ENCODE measurements at places on chromosomes 6 and 20. TPM values are rescaled to one million over a fixed set of nuclear protein-coding genes. Genes with fewer than 3 reads are reported as not detected.
A peak's percentile ranks its signal among the peaks of the same experiment; 100 is the strongest.

GRCh38 chr6:128168244-128168643 lies 267.4 kb upstream of the THEMIS start:
- peak; percentile 5 for DNase-seq

DNA sequence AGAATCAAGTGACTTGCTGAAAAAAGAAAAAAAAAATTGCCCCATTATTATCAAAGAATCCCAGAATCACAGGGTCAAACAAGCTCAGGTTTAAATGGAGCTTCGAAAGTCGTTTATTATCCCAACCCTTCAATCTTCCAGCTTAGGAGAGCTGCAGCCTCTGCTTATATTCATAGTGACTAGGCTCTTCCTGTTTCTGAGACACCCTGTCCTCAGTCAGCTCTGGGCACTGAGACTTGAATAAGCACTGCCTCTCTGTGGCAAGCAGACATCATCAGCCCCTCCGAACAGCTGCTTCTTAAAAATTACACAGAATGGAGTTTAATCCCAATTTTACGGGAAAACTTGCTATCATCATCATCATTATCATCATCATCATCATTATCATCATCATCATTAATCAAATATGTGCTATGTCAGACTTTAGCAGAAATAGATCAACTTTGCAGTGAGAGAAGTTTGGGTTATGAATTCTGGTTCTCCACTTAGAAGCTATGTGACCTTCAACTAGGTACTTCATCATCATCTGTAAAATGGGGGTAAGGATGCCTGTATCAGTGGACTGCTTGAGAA lies 614.0 kb upstream of the SYNCRIP start:
- DNase-seq, result no peak

DNA sequence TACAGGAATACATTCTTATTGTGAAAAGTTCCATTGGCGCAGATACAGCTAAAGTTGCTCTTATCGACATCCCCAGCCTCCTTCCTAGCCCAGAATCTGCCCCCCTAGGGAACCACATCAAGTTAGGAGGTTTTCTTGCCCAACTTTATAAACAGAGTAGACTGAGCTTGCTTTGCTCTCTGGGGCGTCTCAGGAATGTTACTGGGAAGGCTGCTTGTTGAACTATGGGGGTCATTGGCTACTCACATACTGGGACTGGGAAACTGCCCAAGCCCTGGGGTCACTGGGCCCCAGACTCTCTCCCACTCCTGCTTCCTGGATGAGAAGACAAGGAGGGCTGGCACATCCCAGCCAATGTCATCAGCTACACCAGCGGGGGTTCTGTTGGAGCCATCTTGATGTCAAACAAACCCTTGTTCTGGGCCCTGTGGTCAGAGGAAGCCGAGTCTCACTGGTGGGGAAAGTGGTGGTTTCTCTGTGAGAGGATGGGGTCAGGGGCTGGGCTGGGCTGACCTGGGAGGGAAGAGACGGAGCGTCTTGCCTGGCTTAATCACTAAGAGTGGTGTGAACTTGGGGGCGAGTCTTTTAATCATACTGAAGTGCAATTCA lies 26.0 kb downstream of the BPIFB4 start:
- no peak for DNase-seq

DNA sequence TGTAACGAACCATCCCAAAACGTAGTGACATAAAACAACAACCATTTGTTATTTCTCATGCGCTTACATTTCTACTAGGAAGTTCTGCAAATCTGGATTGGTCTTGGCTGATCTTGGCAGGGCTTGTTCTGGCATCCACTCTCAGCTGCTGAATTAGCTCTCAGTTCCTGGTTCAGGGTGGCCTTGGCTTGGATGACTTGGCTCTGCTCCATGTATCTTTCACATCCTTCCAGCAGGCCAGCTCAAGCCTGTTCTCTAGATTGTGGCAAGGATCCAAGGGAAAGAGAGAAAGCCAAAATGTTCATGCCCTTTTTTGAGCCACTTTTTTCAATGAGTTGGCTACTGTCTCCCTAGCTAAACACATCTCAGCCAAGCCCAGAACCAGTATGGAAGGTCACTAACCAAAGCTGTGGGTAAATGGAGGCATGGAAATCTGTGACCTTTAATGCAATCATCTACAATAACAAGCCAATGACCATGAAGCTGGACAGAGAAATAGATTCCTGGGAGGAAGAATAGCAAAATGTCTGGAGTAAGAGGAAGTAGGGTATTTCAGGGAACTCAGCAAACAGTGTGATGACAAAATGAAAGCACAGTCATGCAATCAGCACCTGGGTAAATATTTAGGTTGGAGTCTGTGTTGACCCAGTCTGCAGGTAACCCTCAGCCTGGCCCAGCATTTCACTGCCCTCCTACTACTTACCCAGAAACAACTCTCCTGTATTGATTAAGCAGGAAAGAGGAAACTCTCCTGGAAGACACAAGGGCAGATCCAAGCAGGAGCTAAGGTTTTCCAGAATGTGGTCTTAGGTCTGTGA lies 32.7 kb upstream of the SNAP25 start:
- no peak for DNase-seq

DNA sequence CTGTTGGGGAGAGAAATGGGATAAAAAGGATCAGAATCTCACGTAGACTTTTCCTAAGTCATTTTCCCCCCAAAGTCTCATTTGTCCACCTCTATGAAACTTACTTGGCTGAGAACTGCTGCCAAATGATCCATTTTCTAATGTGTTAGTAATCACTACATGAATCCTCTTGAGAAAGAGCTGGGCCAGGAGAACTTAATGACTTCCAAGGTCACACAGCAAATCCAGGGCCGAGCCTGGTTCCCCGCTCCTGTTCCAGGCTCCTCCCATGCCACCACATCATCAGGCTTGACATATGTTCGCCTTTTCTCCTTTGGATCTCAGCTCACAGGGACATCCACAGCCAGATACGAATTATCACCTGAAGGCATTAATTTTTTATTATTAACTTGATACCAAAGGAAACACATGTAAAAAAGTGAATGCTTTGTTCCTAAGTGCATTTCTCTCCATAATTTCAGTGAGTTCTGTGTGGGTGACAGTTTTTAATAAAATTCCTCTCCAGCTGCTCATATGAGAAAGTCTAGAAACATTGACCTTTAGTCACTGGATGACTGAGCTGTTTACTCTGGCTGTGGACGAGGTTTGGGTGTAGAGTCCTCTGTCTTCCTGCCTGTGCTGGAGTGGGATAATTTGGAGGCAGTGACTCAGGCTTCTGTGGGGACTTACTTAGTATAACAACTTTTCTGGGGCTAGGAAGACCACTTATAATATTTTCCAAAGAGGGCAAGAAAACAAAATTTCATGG lies 276.3 kb downstream of the PAX1 start:
- DNase-seq, result peak; percentile 72

DNA sequence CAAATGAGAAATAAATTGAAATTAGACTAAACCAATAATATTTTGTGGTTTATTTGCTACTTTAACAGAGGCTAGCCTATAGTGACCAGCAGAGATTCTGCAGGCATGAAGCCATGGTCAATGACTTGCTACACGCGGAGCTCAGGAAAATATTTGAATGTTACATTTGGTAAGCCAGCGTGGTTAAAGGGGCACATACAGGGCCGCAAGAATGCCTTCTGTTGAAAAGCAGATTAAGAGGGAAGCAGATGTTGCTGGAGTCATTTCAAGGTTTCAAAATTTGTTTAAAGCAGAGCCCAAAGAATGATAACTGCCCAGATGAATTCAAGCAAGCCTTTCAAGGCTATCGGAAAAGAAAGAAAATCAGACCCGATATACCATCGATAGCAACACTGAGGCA lies 294.3 kb upstream of the MAN1A1 start:
- DNase-seq, result no peak

GRCh38 chr6:169826697-169827096 lies 75.3 kb downstream of the ERMARD start:
- no peak for DNase-seq

DNA sequence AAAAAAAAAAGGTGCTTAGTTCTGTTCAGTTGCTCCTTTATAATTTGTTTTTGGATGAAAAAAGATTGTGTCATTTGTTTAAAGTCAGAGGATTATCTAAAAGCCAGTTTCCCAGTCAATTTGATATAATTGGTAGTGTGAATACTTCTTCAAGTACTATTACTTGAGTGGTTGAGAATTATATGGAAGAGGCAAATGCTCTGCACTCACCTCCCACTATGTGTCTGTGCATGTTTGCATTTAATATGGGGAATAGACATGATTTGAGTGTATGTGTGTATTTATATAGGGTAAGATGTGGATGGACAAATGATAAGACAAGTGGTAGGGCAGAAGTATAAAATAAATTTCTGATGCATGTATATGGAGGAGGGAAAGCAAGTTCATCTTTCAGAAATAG lies 15.8 kb downstream of the GJA1 start:
- DNase-seq, result no peak

- DNase-seq, result peak; percentile 96
Measured at GRCh38 chr20:50645253-50646068, 45.9 kb downstream of the RIPOR3 start.

- DNase-seq, result no peak
Measured at GRCh38 chr20:47326658-47327268, 29.7 kb downstream of the ZMYND8 start.

- no peak for DNase-seq
Measured at GRCh38 chr6:112485120-112485826, 138.1 kb downstream of the RFPL4B start.

- no peak for DNase-seq
Measured at GRCh38 chr20:5031206-5031557, 29.9 kb upstream of the SLC23A2 start.

- no peak for DNase-seq
Measured at GRCh38 chr20:52948491-52948890, 23.7 kb upstream of the TSHZ2 start.

DNA sequence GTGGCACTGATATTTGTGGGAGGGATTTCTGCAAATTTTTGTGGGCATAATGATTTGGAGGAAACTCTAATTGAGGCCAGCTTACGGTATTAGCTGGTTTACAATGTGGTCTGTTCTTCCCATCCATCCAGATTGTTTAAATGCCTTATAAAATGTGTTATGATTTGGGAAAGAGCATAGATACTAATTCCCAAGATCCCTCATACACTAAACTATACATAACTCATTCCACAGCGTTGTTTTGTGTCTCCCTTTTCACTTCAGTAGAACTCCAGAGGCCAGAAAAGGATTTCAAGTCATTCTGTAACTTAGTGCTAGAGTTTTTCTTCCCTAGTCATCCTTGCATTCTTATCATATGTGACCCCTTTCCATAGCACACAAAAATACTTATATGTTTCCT lies 292.6 kb upstream of the NT5E start:
- no peak for DNase-seq

GRCh38 chr20:8547035-8547650 lies 415.1 kb downstream of the PLCB1 start:
- no peak for DNase-seq

The RING1 gene
- total RNA-seq, result 44.9 TPM

The PGC gene
- total RNA-seq, result not detected

The IFNGR1 gene
- 31.1 TPM for total RNA-seq

The GLP1R gene
- not detected for total RNA-seq

The CTAGE9 gene
- not detected for total RNA-seq

The RAB32 gene
- 143 TPM for total RNA-seq

The OXT gene
- total RNA-seq, result not detected
